ENCODE measurements at places on chromosomes 16 and 17.

GRCh38 chr17:59165933-59166342 is 10.4 kb downstream of the PRR11 start:
- no peak for DNase-seq

GRCh38 chr17:28328325-28328724 is 6.9 kb downstream of the IFT20 start:
- DNase-seq, result no peak

- no peak for DNase-seq
These were observed 323.3 kb upstream of the TNRC6C start for GRCh38 chr17:77635176-77635575.

GRCh38 chr16:71567931-71568330 is 9.0 kb downstream of the TAT start:
- no peak for DNase-seq

DNA sequence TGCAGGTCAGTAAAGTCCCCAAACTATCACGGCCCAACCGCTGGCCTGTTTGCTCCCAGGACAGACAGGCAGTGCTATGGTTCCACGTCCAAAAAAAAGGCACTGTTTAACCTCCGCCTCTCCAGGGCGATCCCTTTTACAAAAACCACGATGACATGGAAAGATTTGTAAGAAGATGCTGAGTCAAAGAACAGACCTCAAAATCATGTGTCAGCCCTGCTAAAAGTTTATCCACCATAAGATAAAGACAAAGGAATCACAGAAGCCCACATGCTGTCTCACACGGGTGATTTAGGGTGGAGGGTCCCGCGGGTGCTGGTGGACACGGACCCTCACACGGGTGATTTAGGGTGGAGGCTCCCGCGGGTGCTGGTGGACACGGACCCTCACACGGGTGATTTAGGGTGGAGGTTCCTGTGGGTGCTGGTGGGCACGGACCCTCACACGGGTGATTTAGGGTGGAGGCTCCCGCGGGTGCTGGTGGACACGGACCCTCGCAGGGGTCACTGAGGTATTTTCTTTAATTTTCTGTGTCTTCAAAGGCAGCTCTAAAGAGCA is 117.2 kb upstream of the METRNL start:
- no peak for DNase-seq

GRCh38 chr16:84262031-84262430 is 22.2 kb upstream of the KCNG4 start:
- DNase-seq, result no peak

DNA sequence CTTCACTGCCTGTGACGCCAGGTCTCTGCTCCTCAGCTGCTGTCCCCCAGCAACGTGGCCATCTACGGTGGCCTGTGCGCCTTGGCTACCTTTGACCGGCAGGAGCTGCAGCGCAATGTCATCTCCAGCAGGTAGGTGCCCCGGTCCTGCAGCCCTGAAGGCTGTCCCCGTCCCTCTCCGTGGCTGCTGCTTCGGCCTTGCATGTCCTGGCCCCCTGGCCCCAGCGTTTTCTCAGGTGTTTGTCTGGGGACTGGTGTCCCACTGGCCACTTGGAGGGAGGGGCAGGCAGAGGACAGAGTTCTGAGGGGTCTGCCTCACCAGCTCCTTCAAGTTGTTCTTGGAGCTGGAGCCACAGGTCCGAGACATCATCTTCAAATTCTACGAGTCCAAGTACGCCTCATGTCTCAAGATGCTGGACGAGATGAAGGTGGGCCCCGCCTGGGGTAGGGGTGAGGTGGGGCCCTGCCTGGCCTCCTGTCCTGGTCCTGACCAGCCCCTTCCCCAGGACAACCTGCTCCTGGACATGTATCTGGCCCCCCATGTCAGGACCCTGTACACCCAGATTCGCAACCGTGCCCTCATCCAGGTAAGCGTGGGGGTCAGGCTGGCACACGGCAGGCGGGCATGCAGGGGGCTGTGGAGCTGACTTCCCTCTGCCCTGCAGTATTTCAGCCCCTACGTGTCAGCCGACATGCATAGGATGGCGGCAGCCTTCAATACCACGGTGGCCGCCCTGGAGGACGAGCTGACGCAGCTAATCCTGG is 4.4 kb downstream of the GPS1 start:
- no peak for DNase-seq

DNA sequence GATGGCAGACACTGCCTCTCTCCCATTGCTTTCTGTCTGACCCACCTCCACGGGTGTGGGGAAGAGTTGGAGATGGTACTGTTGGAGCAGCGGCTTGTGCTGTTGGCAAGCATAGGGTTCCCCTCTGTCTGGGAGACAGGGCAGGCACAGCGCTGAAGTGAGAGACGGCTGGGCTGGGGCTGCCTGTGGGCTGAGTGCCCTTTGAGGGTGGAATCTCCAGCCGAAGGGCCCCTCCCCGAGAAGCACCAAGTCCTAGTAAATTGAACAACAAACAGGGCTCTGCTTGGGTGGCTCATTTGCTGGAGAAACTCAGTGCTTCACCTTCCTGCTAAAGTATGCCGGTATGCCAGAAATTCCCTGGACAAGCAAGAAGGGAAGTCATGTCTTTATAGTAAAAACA is 79.7 kb downstream of the KSR1 start:
- DNase-seq, result no peak

DNA sequence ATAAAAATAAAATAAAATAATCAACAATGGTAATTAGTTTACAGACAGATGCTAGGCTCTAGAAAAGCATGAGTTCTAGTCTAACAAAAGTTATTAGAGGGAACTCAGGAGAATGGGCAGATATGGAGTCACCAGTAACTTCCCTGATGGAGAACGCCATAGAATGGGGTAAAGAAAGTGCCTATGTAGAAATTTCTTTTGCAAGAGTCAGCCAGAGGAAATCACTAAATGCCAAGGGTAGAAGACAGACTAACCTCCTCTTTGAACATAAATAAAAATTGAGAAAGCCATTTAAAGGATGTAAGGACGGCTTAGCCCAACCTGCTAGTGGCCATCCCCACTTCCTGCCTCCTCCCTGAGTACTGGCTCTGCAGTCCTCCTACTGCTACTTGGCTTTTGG is 141.6 kb downstream of the VPS53 start:
- DNase-seq, result no peak

GRCh38 chr17:55005520-55005919 is 37.0 kb downstream of the STXBP4 start:
- DNase-seq, result no peak

- DNase-seq, result peak; percentile 61
These were observed 7.4 kb downstream of the CDK5RAP3 start for GRCh38 chr17:47978324-47978723.

GRCh38 chr16:6969594-6969993 is 363.1 kb upstream of the RBFOX1 start:
- no peak for DNase-seq

GRCh38 chr17:63925615-63926014 is 6.5 kb downstream of the CD79B start:
- no peak for DNase-seq

GRCh38 chr16:26120729-26121128 is 429.0 kb downstream of the HS3ST4 start:
- no peak for DNase-seq

DNA sequence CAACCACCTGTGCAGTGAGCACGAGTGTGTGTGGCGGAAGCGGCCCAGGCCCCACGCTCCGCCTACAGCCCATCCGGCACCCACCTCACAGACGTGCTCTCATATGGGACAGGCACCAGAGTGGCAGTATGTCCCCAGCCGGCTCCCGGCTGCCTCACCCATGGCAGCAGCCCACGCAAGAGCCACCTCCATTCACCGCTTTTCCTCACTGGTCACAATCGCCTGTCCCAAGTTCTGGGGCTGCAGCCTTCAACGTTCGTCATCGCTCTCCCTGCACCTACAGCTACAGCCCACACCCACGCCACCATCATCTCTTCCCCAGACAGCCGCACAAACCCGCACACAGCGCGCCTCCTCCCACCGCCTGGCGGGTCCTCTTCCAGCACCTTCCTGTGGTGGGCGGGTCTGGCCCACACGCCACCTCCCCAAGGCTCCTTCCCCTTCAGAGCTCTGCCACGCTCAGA is 17.5 kb upstream of the TRAP1 start:
- DNase-seq, result peak; percentile 30

GRCh38 chr17:21194703-21195102 is 19.3 kb downstream of the TMEM11 start:
- DNase-seq, result peak; percentile 84

DNA sequence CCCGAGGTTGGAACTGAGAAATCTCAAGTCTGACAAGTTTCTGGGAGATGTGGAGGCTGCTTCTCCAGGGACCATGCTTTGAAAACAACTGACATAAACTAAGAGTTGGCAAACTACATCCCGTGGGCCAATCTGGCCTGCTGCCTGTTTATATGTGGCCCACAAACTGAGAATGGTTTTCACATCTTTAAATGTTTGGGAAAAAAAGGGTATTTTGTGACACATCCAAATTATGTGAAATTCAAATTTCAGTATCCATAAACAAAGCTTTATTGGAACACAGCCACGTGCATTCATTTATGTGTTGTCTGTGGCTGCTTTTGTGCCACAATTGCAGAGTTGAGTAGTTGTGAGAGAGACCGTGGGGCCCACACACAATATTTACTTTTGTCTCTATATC is 163.8 kb upstream of the PIRT start:
- DNase-seq, result no peak

DNA sequence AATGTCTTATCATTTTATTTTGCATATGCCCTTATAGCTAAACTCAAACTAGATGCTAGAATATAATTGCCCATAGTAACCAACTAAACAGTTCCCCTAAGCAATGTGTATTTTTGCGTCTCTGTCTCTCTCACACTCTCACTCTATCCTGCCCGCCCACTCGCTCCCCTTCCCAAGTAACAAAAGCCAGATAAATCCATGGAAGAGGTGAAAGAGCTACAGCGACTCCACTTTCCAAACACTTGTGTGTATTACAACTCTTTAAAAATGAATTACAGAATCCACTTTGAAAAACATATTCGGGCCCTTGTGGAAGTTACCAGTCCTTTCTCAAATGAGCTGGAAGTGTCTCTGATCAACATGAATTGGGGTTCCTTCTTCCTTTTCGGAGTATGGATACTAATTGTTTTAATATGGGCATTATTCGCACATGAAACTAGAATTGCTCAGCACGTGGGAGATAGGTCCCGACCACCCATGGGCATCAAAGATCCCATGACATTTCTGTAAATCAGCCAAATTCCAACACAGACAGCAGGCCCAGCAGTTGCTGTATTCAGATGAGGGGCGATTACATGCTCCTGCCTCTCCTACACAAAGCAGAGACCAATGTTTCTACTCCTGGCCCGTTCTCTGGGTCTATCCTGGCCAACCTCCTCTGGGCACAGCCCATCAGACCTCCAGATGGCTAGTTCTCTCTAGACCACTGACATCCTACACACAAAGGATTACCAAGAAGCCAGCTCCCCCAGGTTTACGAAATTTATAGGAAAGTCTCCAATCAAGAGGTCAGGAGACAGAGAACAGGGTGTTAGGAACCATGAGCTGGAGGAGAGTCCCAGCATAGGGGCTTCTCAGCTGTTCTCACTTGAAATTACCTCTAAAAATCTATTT is 121.5 kb downstream of the ZFHX3 start:
- no peak for DNase-seq

DNA sequence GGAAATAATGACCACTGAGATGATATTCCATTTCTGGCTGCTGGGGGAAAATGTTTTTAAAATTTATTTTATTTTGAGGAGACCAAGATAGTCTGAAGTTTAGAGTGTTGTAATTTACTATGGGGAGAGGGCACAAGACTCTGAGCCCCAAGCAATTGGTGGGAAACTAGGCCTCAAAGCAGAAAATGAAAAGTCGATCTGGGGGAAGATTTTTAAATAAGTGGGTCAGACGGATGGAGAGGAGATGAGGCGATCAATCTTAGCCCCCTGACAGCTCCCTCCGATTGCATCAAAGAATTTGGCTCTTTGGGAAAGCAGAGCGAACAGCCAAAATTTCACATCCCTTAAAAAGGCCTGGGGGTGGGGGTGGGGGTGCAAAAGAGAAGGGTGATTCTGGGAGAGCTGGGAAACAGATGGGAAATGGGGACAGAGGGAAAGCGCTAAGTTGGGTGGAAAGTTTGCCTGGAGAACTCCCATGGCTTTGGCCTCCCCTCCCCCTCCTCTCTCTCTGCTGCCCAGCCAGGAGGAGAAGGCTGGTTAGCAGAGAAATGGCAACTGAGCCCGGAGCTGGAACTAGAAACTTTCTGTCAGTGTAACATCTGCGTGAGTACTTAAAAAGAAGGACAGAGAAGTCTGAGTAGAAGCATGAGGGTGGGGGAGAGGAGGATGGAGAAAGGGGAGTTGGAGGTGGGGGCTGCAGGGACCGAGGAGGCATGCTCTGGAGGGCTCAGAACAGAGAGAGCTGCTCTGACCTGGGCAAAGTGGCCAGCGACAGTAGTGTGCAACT is 1.4 kb upstream of the HOXB2 start:
- DNase-seq, result no peak

DNA sequence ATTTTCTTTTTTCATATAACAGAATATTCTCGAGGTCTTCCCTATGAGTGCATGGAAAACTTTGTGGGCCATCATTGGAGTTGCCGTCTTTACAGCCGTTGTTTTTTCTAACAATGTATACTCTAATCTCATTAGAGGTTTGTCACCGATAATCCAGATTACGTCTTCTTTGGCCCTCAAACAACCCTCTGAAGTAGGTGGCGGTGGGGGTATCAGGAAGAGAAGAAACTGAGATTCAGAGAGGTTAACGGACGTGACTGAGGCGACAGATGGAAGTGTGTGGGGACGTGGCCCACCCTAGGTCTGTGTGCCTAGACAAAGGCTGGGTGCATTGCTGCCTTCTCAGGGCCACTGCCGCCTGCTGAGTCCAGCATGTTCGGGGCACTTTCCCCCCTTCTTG is 63.7 kb downstream of the RPTOR start:
- no peak for DNase-seq

- DNase-seq, result no peak
These were observed 26.6 kb downstream of the GSE1 start for GRCh38 chr16:85639529-85640253.

- no peak for DNase-seq
These were observed 28.0 kb downstream of the IL21R start for GRCh38 chr16:27429981-27430441.

DNA sequence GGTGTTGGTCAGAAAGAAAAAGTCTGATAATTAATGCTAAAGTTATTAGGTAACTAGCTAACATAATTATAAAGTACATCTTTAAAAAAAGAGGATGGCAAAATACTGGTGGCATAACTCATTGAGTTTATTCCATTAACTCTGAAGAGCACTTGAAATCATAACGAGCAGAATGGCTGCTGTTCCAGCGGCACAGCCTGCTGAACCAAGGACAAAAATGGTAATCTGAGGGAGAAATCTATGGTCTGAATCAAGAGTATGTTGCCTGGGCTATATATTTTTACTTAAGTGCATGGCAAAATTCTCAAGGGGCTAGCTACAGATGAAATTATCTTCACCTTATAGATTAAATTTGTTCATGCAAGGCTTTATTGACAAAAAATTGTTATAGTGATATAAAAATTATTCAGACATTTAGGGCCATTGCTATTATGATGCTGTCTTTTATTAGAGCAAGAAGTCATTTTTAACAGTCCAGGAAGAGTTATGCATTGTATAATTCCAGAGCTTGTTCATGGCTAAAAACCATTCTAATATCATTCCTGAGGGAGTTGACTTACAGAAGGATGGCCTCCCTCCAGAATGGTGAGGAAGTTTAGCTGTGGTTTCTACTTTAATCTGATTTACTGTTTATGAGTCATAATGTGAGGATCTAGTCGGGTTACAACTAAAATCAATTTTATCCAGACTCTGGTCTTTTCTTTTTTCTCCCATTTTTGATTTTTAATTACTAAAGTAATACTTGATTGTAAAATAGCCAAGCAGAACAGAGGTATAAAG is 41.4 kb upstream of the ANKFN1 start:
- no peak for DNase-seq

- DNase-seq, result no peak
These were observed 49.5 kb downstream of the BMERB1 start for GRCh38 chr16:15483857-15484256.

Data from ovary (tissue), 10 donors.